ENCODE measurements at places on chromosomes 1 and 21. TPM values are rescaled to one million over a fixed set of nuclear protein-coding genes. Genes with fewer than 3 reads are reported as not detected.

S100A7 gene
- total RNA-seq: not detected

TTC3 gene
- total RNA-seq: 123 TPM

HSD3B2 gene
- 0.52 TPM for total RNA-seq

ALG14 gene
- total RNA-seq: 4.2 TPM

HES5 gene
- total RNA-seq: 0.24 TPM

TLCD4 gene
- 17.4 TPM for total RNA-seq

NENF gene
- 95.2 TPM for total RNA-seq

BLACAT1 gene
- total RNA-seq: not detected

DNA sequence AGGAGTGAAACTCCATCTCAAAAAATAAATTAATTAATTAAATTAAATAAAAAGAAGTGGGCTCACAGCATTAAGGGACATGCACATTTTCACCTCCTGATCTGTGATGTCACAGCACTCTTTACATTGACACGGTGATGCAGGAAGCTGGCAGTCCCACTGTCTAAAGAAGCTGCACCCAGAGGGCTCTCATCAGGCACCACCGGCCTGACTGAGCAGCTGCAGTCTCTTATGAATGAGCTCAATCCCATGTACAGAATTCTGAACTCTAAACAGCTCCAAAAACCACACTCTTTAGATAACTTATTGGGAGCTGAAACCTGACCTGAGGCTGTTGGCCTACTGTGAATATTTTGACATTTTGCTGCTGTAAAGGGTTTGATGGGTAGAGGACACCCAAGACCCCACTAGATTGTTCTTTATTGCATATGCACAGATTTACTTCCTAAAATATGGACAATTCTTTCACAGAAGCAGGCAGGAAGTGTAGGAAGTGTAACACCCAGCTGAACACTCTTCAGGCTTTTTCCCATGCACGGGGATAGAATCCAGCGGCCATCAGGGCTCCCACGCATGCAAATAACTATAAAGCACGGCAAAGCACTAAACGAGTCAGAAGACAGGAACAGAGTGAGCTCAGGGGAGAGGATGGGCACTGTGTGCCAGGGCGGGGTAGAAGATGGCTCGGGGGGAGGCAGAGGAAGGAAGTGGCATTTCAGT, 46.2 kb downstream of the L1TD1 start:
- no peak for DNase-seq

DNA sequence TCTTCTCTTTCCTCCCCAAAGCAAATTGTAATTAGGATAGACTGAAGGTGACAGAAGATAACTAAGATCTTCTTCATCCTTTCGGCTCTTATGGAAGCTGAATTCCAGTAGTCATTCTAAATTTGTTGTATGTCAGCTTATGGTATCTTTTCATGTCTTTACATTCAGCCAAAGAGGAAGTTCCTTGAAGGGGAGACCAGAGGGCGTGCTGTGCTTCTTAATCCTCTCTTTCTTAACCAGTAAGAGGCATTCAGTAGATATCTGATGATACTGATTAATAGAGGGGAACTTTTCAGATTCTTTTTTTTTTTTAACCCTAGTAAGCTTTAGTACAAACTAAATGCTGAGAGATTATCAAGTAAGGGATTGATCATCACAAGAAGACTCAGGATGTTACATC, 102.3 kb downstream of the OSBPL9 start:
- DNase-seq: no peak

GRCh38 chr1:150472601-150473200, 14.5 kb upstream of the TARS2 start:
- no peak for DNase-seq

DNA sequence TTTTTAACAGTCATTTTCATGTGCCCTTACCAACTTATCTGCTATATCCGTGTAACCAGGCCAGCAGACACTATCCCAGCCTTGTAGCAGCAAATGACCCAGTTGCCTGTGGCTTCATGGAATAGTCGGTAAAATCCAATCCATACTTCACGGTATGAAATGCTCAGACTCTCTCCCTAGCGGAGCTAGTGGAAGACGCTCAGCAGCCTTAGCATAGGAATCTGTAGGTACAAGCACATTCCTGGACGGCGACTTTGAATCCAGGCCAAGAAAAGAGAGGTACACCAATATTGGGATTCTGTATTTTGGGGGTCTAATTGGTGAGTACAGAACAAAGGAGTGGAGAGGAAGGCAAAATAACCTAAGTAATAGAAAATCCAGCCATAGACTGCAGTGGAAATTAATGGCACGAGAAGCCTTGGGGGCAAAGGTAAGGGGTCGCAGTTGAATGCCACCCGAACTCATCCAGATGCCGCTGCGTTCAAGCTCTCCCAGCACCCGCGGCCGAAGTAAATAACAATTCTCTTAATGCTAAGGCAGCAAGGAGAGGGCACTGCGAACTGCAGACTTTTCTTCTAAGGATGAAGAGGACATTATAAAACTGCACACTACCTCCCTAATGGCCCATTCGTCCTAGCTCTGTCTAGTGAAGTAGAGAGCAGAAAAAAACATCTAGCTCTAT, 17.7 kb upstream of the TBX15 start:
- no peak for DNase-seq

DNA sequence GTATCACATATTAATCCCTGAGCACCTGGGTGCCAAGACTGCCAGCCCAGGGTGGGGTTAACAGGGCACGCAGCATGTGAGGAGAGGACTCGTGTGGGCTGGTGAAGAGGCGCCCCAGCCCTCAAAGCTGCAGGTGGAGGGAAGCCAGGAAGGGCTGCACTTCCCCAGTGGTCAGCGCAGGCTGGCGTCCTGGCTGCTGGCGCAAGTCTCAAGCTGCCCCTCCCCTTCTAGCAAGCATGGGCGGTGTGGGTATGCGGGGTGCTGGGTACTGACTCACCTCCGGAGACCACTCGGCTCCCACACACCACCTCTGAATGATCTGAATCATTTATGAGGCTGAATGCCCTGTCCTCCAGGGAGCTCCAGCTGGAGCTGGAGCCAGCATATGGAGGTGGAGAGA, 44.0 kb downstream of the EIF2D start:
- no peak for DNase-seq

GRCh38 chr1:20138961-20139550, at the start of gene PLA2G2F:
PLA2G2F (plus strand) TSS chr1:20139323; CDS start chr1:20139428, 105 bp downstream.
- peak; percentile 53 for DNase-seq

GRCh38 chr1:223057569-223058093, 85.4 kb downstream of the TLR5 start:
- no peak for DNase-seq

GRCh38 chr1:6329851-6330250, 63.7 kb downstream of the ACOT7 start:
- DNase-seq: no peak

DNA sequence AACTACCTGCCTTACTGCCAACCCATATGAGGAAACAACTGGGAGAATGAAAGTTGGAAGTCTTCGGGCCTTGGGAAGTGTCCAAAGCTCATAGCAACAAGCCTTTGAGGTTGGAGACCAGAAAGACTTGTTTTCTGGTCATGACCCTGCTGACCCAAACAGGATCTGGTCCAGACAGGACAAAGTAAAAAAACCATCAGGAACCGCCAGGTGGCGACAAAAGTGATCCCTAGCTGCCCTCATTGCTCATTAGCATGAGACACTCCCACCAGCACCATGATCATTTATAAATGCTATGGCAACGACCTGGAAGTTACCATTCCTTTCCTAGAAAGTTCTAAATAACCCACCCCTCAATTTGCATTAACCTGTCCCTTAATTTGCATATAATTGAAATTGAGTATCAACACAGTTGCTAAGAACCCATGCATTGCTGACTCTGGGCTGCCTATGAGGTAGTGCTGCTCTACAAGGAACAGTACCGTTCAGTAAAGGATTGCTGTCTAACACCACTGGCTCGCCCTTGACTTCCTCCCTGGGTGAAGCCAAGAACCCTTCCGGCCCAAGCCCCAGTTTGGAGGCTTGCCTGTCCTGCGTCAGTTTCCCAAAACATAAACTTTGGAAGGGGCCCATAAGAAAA, 89.0 kb downstream of the URB2 start:
- DNase-seq: no peak

DNA sequence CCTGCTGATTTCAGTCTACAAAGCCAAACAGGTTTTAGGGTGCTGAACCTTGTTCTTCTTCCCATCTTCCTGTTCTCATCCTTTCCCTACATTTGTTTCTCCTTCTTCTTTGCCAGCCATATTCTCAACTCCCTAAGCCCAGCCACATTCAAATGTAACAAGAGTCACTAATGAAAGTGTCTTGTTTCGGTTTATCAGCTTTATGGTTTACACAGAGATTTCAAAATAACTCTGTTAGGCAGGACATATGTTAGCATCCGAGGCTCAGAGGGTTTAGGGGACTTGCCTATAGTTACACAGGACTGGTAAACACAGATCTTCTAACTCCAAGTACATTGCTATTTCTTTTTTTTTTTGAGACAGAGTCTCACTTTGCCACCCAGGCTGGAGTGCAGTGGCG, 61.3 kb downstream of the NDUFS5 start:
- DNase-seq: no peak

GRCh38 chr21:42030311-42030710, 20.2 kb upstream of the ZBTB21 start:
- DNase-seq: peak; percentile 30

DNA sequence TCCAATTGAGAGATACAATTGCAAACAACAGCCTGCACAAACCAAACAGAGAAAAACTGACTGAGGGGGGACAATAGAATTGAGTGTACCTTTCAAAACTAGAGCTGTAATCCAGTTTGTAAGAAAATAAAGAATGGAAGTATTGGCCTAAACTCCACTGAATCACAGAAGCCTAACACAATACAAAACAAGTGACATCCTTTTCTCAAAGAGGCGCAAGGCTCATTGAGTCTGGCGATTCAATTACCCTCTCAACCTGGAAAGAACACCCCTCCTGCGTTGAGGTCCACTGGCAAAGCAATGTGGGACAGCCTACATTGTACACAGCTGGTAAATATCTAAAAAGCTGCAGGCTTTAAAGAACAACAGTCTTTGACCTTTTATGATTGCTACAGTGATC, 182.6 kb downstream of the DPYD start:
- no peak for DNase-seq

DNA sequence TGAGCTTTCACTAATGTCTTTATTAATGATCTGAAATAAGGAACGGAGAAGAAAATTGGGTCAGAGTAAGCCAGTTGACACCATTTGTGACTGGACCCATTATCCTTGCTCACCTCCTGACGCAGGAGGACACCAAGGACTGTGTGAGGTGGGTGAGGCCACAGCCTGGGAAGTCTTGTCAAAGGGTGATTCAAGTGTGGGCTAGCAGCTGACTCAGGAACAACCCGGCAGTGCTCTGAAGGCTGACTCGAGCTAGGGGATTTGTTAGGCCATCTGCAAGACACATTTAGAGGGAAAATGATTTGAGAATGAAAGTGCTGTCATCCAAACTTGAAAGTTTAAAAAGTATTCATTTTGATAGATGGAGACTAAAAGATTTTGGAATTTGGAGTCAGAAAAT, 21.2 kb downstream of the PRRX1 start:
- DNase-seq: peak; percentile 79

- DNase-seq: no peak
These were observed 80.3 kb downstream of the NENF start for GRCh38 chr1:212512816-212513559.

DNA sequence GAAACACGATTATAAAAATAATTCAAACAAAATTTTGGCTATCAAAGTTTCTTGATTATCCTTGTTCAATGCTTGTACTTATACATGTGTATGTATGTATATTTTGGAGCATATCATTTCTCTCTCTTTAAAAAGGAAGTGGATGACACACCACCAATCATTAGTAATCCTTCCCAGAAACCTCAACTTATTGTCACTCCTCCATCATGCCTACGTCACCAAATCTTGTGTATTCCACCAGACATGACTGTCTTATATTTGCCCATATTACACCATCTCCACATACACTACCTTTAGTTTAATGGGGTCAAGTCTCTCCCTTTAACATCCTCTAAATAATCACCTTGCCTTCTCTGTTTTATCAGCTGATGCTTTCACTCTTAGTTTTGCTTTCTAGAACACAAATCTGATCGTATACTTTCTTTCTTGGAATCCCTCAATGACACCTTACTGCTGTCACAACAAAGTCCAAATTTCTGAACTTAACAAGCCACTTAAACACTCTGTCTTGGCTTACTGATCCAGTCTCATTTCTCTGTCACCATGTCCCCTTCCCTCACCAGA, 124.0 kb downstream of the BRINP3 start:
- DNase-seq: no peak

DNA sequence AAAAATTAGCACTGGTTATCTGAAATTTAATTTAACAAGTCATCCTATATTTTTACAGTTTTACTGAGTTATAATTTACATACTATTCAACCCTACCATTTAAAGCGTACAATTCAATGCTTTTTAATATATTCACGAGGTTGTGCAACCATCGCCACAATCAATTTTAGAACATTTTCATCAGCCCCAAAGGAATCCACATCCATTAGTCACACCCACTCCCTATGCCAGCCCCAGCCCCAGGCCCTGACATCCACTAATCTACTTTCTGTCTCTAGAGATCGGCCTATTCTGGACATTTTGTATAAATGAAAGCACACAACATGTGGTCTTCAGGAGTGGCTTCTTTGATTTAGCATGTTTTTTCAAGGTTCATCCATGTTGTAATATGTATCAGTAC, 134.7 kb downstream of the PSMG1 start:
- DNase-seq: no peak

DNA sequence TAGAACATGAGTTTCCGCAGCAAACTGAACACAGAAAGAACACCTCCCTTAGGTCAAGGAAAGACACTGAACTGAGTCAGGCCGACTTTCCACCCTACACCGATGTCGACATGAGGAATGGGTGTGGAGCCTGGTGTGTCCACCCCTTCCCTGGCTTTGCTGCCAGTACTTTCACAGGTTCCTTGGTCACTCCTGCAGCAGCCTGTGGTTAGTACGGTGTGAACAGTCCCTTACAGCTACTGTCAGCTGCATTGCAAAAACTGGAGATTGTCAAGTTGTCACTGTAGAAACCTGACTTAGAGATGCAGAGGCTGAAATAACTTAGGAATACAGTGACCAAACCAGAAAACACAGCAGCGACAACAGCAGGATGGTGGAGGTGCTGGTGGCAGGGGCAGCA, 7.1 kb downstream of the PGLYRP3 start:
- no peak for DNase-seq

GRCh38 chr1:187570166-187570565, 741.4 kb downstream of the PLA2G4A start:
- DNase-seq: no peak

GRCh38 chr1:215202868-215203267, 120.3 kb downstream of the KCNK2 start:
- DNase-seq: no peak

DNA sequence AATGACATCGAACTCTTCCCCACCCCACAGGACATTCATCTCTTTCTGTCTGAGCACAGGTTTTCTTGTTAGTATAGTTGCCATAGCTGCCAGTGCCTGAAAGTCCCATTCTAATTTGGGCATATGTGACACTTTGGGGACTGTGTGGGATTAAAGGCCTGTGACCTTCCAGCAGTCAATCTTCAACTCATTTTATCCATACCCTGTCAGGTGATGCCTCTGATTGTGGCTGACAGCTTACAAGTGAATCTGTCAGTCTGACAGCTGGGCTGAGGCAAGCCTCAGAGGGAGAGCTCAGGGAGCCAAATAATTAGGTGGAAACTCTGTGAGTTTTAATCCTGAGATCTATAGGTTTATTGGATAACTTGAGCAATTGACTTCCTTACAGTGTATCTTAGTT, 29.6 kb downstream of the ZCCHC17 start:
- no peak for DNase-seq
